ENCODE measurements at places on chromosomes 5 and 9.

- peak; percentile 53 for DNase-seq
These were observed at the start of gene ADAM19 for GRCh38 chr5:157575381-157576020. ADAM19 (minus strand) TSS chr5:157575775; CDS start chr5:157575696, 79 bp downstream.

- DNase-seq, result no peak
These were observed 859.1 kb upstream of the ARRDC3 start for GRCh38 chr5:92242170-92242569.

DNA sequence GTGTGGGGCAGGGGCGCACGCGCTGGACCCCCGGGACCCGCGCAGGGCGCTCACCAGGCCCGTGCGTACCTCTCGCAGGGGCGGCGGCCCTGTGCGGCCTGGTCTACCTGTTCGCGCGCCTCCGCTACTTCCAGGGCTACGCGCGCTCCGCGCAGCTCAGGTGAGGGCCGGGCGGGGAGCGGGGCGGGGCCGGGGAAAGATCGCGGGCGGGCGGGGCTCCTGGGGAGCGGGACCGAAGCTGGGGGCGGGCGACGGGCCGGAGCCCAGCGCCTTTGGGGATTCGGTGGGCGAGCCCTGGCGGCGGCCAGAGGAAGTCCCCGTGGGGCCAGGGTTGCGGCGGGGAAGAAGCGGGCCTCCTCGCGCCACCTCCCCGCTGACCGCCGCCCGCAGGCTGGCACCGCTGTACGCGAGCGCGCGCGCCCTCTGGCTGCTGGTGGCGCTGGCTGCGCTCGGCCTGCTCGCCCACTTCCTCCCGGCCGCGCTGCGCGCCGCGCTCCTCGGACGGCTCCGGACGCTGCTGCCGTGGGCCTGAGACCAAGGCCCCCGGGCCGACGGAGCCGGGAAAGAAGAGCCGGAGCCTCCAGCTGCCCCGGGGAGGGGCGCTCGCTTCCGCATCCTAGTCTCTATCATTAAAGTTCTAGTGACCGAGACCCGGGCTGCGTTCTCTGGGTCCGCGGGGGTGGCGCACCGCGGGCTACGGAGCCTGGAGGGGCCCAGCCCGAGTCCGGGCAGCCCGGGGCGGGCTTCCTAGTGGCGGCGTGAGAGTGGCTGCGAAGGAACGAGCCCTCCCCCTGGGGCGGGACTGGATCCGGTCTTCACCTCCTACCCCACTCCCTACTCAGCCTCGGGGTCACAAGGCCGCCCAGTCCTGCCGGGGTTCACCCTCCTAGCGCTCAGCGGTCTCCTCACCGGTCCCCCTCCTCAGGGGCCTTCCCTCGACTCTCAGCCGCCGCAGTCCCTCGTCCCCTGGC, 2.4 kb downstream of the LTC4S start:
- peak; percentile 83 for DNase-seq

GRCh38 chr9:76150013-76150412, 244.2 kb downstream of the RFK start:
- no peak for DNase-seq

- DNase-seq, result peak; percentile 47
These were observed 144.5 kb upstream of the TNC start for GRCh38 chr9:115262477-115262876.

- DNase-seq, result peak; percentile 62
These were observed 52.1 kb upstream of the RGMB start for GRCh38 chr5:98721231-98721928.

DNA sequence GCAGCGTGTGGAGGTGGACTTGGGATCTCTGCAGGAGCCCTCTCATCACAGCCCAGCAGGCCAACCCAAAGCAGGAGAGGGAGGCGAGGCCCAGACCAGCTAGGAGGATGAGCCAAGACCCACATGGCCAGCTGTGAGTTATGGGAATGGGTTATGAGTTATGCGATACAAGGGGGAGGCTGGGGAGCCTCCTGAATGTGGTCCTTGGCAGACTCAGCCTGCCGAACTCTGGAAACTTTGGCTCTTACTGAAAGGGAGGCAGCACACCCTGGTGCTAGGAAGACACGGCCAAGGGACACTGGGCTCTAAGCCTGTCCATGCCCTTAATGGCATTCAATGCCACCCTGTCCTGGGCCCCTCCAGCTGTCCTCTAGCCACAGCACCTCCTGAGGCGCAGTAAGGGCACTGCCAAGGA, 7.7 kb upstream of the VAV2 start:
- DNase-seq, result no peak

DNA sequence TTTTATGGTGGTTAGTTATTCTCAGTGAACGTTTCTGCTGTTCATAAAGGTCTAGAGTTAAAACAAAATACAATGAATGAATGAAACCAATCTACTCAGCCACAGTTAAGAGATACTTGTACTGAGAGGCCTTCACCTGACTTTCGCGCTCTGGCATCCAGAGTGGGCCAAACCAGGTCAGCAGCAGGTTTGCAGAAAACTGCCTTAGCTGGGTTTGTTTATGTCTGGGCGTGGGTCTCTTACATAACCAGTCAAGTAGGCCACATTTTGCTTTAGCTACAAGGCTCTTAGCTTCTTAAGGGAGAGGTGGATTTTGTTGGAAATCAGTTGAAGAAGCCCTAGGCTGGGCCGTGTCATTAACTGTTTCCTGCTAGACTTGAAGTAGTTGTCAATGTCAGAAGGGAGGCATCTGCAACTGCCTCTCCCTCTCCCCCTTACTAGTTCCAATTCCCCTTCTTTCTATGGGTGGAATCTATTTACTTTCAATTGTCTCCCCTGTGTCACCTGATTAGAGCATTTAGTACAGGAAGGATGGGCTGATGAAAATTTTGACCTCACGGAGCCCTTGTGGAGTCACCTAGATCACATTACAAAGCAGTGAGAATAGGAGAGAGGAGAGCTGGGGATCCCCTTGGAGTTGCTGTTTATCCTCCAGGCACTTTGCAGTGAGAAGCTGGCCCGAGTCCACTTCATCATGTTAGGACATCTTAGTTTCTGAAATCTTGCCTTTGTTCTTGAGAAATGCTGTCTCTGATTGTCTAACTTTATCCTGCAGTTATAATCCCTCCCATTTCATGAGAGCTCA, 200.5 kb downstream of the ARHGEF28 start:
- DNase-seq, result peak; percentile 98

GRCh38 chr9:131677049-131677443, 62.8 kb downstream of the RAPGEF1 start:
- DNase-seq, result peak; percentile 58

DNA sequence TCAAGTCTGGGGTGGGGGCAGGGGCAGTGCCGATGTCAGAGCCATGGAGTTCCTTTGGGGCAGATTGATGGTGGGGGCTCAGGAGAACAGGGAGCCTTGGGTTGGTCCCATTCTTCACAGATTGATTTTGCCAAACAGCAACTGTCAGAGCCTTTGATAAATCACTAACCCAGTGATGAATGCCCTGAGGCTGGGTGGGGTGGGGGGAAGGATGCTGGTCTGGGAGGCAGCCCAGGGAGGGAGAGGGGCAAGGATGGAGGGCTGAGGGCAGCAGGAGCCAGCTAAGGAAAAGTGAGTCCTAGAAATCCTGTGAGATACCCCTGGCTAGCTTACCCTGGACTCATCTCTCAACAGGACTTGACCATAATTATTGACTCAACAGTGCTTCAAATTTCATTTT, 60.1 kb upstream of the ARAP3 start:
- no peak for DNase-seq

DNA sequence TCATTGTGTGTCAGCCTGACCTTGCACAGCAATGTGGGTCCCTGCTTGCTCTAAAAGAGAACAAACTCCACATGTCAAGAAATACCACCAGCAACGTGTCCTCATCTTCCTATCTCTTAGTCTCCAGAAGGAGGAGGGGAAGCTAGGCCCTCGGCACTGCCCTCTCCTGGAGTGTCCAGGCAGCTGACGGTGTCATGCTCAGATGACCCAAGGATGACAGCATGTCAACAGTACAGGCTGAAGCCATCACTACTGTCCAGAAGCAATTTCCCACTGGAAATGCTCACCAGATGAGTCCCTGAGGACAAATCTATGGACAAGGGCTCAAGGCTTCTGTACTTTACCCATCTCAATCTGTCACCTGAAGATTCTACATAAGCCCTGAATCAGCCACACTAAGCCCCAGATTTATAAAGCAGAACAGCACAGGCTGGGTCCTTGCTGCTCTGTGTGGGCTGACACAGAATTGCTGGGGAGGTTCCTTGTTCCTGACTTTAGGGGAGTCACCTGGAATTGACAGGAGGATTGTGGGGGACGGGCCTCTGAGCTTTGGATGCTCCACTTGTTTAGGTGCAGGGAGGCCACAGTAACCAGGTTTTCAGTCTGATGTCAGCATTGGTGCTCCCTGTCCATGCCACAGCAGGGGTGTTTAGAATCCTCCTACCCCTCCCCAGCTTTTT, 210.2 kb downstream of the DAB2IP start:
- DNase-seq, result no peak

- no peak for DNase-seq
These were observed 8.5 kb downstream of the NRARP start for GRCh38 chr9:137293482-137294090.

- peak; percentile 55 for DNase-seq
These were observed 17.7 kb downstream of the SLC28A3 start for GRCh38 chr9:84322828-84323227.

DNA sequence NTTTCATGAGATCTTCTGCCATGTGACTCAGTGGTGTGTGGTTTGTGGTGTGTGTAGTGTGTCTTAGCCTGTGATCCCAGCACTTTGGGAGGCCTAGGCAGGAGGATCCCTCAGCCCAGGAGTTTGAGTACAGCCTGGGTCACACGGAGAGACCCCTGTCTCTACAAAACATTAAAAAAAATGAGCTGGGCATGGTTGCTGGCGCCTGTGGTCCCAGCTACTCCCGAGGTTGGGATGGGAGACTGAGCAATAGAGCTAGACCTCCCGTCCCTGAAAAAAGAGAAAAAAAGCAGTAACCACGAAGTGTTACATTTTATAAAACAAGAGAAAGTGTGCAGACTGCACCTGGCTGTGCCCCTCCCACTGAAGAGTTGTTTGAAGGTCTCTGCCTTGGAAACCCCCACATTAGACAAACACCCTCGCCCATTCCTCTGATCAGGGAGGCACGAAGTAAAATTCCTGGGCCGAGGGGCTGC, 21.2 kb upstream of the RNU6ATAC start:
- DNase-seq, result peak; percentile 11

DNA sequence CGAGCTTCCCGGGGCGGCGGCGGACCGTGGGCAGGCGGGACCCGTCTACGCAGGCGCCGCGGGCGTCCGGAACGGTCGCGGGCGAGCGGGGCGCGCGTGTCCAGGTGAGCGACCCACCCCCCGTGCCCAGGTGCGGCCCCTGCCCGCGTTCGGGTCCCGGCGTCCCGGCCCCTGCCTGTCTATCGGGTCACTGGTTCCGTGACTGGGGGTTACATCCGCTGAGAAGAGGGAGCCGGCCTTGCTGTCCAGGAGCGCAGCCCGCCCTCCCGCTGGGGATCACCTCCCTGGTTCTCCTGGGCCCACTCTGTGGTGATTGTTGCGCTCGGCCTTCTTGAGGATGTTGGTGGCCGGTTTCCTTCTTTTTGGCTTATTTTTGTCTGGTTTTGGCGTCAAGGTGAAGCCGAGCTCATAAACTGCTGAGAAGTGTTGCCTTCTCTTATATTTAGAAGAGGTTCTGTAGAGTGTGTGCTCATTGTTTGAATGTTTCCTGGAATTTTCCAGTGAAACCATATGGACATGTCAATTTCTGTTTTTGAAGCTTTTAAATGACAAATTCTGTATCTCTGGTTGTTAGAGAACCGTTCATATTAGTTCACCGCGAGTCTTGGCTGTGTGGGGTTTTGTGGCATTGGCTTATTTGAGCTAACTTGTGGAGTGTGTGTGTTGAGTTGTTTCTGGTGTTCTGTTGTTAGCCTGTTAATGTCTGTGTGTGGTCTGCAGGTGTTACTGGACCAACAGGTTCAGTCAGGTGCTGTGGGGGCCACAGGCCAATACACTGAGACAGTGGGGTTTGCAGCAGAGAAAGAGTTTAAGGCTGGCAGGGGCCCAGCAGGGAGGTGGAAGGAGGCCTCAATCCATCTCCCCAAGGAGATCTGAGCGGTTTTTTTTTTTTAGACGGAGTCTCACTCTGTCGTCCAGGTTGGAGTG, 621 bp downstream of the CEP72 start:
- peak; percentile 10 for DNase-seq

DNA sequence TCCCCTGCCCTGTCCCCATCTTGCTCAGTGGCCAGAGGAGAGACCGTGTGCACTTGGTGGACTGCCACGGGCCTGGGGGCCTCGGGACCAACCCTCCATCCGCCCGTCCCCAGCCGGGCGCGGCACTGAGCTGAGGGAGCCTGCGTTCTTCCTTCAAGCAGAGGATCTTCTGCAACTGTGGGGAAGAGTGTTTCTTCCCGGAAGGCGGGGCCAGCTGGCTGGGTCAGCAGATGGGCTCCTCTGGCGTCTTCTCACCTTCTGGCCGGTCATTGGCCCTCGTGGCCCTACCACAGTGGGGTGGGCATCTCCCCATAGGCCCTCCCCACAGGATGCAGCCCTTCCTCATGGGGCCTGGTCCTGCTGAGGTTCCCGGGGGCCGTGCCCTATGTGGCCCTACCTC, 17.4 kb downstream of the RXRA start:
- DNase-seq, result no peak

- no peak for DNase-seq
These were observed 22.8 kb downstream of the RGS3 start for GRCh38 chr9:113486327-113486726.

DNA sequence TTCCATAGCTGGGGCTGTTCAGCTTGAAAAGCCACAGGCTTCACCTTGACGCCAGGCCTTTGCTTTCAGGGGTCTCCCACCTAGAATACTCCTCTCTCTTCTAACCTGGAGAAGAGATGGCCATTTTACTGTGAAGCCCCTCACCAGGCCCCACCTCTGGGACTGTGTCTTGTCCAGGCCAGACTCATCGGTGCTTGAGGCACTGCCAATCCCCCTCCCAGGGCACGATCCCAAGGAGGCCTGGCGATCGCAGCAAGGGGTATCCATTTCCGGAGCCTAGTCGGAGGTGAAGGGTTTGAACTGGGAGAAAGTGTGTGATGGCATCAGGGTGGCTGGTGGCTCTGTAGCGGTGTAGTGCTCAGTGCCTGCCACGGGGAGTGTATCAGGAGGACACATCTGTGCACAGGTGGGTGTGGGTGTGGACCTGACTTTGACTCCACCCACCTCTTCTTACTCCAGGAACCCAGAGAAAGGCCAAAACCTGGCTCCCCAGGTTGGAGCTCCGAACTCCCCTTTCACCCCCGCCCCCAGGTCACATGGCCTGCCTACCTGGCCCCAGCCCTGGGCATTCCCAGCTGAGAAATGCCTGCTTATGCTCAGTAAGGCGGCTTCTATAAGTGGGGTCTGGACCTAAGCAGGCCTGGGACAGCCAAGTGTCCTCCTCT, 27.4 kb upstream of the ENHO start:
- DNase-seq, result no peak

DNA sequence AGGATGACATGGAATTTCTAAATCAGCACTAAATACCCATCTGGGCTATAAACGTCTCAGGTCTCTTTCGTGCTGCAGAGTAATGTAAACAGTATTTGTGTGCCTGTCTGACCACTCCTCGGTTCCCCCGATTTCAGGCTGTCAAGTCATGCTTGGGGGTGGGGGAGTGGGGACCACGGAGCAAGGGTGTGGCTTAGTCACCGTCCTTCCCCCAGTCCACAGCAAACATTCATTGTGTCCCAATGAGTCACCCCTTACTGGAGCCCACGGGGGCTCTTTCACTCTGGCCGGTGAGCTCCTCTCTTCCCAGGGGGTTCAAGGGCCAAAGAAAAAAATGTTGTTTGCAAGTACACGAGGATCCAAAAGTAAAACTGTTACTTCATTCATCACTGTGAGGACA, 72.4 kb upstream of the ICE1 start:
- peak; percentile 30 for DNase-seq

GRCh38 chr5:17925276-17925675, 291.0 kb downstream of the TAF11L14 start:
- no peak for DNase-seq

- DNase-seq, result no peak
These were observed 112.4 kb downstream of the COL23A1 start for GRCh38 chr5:178477802-178478201.

All from iris pigment epithelial cell (primary cell).